ENCODE measurements at places on chromosomes 3 and 15.

DNA sequence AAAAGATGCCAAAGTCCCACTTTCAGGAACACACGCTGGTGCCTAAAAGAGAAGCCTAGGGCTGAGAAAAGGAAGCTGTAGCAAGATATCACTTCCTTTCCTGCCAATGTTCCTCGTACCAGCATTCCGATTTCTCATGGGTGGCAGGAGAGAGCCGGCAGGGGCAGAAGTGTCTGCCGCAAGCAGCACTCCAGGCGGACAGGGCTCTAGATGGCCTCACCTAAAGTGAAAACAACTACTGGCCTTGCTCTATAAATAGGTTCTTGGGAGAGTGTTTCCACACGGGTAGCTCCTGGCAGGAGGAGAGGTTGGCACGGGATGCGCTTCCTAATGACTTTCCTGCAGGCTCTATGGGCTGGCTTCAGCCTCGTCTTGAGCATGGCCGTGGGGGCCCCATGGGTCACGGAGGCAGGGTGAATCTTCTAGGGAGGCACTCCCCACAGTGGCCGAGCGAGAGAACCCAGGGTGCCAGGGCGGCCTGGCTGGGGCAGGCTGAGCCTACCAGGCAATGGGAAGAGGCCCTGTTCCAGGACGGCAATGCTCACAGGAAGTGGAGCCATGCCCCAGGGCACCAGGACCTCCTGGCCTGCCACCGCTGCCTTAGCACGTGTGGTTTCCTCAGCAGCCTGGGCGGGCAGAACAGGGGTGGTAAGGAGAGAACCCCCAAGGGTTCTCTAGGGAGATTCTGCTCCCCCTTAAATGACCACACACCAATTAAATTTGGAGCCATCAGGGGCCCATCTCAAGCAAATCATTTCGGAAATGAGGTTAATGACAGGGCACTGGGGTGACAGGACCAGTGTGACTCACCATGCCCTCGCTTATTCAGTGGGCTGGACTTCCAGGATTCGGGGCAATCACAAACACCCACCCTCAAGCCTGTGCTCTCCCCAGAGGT lies 14.6 kb upstream of the DUSP7 start:
- DNase-seq = no peak

- DNase-seq = no peak
Observed at GRCh38 chr15:62945760-62946159, 96.8 kb upstream of the TPM1 start.

- no peak for DNase-seq
Observed at GRCh38 chr15:74782259-74783071, 585 bp downstream of the CSK start.

DNA sequence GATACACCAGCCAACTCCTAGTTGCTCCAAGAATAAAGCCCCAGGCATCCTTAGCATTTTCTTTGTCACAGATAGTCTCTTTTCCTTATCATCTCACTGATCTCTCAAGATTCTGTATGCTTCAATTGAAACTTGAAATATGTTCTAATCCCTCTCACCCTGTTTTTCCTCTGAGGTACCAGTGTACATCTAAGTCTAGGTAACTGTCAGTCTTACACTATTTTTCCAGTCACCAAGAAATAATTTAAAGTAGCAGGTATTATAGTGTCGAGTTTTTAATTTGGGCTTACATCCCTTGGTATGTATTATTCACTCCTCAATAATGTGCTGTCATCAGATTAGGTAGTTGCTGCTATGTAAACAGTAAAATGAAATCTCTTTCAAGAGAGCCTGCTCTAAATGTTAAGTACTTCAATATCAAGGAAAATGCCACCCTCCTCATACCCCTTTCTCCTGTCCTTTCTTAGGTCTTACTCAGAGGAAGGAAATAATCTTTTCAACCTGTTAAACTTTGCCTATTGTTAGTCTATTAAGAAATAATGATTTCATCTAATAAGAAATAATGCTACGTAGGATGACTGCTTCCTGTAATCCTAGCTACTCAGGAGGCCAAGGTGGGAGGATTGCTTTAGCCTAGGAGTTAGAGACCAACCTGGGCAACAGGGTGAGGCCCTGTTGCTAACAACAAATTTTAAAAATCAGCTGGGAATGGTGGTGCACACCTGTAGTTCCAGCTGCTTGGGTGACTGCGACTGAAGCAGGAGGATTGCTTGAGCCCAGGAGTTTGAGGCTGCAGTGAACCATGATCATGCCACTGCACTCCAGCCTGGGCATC lies 39.8 kb downstream of the TSC22D2 start:
- DNase-seq = no peak

DNA sequence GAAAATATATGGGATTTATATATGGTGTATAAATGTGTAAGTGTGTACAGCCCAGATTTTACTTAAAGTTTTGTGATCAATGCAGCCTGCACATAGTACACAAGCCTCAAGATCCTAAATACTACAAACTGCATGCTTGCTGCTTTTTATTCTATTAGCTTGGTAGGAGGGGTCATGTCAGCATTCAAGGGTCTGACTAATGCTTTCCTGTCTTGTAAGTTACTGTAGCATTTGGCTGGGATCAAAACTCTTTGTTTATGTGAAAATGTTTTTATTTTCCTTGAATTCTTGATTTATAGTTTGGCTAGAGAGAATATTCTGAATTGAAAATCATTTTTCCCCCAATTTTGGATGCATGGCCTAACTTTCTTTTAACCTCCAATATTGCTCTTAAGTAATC lies 370.9 kb downstream of the NSUN3 start:
- no peak for DNase-seq

DNA sequence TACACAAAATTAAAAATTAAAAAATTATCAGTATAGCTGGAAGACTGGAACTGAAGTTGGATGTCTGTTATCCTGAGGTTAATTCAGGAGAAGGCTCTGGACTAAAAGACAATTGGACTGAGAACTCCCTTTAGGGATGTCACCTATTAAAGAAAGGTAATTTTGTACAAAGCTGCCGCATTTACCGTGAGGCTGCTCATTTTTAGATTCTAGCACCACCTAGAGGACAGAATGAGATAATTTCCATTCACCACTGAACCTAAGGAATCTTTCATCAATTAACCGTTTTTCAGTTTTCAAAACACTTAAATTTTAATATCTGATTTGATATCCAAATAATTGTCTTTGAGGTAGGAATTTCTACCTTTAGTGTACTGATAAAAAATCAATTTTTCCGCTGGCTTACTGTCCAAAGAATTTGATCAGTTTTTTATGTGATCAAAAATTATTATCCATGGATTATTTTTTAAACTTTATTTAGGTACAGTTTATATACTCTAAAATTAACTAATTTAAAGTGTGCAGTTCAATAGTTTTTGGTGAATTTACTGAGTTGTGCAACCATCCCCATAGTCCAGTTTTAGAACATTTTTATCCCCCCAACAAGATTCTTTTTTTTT lies 106.7 kb upstream of the TNIK start:
- DNase-seq = no peak

DNA sequence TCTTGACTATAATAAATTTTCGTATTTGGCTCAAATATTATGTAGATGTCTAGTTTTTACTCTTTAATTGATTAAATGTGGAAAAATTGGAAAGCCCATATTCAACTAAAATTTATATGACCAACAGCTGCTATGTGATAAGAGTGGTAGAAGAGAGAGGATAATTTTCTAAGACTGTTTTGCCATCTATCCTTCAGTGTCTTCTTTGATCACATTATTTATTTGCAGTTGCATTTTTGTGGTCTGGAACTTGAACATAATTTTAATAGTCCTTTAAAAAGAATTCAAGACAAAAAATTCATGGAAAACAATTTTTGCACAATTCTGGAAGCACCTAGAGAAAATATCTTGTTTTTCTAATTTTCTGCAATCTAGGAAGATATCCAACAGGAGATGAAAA lies 213.3 kb upstream of the THBS1 start:
- DNase-seq = no peak

DNA sequence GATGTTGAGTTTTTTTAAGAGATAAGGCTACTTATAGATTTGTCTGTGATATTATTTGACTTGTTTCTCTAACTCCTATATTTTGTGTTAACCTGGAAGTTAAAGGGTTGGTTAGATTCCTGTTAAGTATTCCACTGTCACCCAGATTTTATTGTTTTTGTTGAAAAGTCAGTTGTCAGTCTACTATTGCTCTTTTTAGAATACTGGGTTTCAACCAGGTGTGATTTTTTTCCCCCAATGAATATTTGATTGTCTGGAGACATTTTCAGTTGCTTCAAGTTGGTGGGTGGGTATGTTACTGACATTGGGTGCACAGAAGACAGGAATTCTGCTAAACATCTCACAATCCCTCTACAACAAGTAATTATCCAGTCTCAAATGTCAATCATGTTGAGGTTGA lies 43.8 kb upstream of the GPR149 start:
- no peak for DNase-seq

DNA sequence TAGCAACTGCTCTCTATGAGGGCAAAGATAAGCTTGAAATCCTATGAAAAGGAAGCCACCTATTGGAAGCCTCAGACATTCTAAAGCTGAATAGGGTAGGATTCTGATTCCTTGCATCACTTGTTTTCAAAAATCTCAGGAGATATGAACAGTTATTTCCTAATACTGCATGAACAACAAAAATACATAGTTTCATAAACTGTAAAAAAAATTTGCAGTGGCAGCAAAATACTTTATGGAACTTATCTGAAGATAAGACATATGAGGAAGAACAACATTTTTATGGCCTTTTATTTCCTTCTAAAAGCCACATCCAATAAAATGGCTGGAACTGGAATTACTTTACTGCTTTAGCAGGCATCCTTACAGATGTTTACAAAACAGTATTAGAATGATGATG lies 29.9 kb downstream of the AP3S2 start:
- no peak for DNase-seq

GRCh38 chr3:183217548-183218332 lies 35.3 kb upstream of the B3GNT5 start:
- no peak for DNase-seq

- no peak for DNase-seq
Observed at GRCh38 chr3:127074900-127075360, 92.0 kb downstream of the PLXNA1 start.

- no peak for DNase-seq
Observed at GRCh38 chr15:41915255-41915994, 21.6 kb upstream of the SPTBN5 start.

DNA sequence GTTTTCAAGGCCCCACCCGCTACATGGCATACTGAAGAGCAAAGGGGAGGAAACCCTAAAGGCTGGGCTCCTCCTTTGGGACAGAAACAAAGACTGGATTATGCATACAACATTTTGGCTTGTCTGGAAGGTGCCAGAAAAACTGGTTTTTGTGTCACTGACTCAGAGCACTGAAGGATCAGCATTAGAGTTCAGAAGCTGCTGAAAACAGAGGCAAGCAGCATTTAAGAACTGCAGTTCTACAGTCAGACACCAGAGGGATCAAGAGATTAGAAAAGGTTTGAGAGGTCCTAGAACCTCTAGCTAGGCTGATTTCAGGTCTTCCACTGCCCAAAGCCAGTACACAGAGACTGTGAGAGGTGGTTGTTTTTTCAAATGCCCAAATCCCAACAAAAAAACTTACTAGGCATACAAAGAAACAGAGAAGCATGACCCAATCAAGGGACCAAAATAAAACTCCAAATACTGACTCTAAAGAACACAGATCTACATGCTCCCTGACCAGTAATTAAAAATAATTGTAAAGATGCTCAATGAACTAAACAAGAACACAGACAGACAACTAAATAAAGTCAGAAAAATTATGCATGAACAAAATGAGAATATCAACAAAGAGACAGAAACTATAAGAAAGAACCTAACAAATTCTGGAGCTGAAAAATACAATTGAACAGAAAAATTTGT lies 91.2 kb downstream of the SENP2 start:
- DNase-seq = no peak

GRCh38 chr15:70720228-70721016 lies 42.9 kb downstream of the UACA start:
- DNase-seq = no peak

GRCh38 chr3:171156401-171157010 lies 130.0 kb upstream of the SLC2A2 start:
- DNase-seq = no peak

DNA sequence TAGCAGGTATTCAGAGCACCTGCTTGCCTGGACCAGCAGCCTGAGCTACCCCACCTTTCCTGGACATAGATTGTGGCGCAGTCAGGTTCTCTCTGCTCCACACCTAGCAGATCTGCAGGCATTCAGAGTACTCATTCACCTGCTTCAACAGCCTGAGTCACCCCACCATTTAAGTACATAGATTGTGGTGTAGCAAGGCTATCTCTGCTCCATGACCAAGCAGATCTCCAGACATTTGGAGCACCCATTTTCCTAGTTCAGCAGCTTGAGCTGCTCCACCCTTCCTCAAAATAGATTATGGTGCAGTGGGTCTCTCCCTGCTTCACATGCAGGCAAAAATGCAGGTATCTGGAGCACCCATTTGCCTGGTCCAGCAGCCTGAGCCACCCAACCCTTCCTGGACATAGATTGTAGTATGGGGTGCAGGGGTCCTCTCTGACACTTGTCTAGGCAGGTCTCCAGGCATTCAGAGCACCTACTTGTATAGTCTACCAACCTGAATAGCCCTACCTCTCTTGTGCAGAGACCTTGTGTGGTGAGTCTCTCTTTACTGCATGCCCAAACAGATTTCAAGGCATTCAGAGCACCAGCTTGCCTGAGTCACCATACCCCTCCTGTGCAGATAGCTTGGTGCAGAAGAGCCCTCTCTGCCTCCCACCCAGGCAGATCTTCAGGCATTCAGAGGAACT lies 466.0 kb upstream of the THBS1 start:
- no peak for DNase-seq

GRCh38 chr15:71288348-71288955 lies 173.2 kb downstream of the THSD4 start:
- no peak for DNase-seq

GRCh38 chr3:54206874-54207273 lies 84.5 kb downstream of the CACNA2D3 start:
- no peak for DNase-seq

DNA sequence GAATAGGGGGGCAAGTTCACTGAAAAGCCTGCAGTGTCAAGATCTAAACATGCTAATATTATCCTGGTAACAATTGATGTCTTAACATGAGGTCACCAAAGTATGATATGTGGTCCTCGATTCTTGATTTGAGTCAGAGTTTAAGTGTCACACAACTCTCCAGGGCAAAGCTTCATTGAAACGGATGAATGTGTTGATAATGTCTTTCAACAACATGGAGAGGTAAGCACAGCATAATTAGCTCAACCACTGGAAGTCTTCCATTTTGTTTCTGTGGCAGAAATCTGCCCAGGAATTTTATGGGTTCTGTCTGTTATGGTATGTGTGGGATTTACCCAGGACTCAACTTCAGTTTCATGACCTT lies 591.5 kb downstream of the ZNF385D start:
- no peak for DNase-seq

- DNase-seq = no peak
Observed at GRCh38 chr15:68463444-68463843, 31.5 kb upstream of the ITGA11 start.

- DNase-seq = no peak
Observed at GRCh38 chr3:189288348-189289235, 116.8 kb downstream of the TPRG1 start.

- no peak for DNase-seq
Observed at GRCh38 chr15:36766449-36766848, 187.0 kb downstream of the CDIN1 start.

DNA sequence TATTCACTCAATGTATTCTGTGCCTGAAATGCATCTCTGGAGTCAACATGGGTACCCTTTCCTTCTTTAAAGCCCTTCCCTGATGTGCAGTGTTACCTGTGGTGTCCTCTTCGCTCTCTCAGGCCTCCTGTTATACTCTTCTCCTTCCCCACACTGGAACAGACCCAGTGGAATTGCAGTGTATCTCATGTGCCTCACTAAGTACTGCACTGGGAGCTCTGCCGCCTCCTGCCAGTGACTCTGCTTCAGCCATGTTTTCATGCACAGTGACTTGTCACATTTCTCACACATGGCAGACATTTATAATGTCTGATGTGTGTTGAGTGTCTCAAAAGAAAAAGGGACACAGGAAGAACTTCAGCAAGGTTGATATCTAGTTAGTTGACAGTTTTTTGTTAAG lies 191.0 kb downstream of the KLHL25 start:
- no peak for DNase-seq

Data from esophagus squamous epithelium (tissue), 5 donors.